ENCODE measurements at places on chromosomes 2 and 18.

GRCh38 chr2:41137031-41137430, 685.1 kb upstream of the SLC8A1 start:
- DNase-seq = no peak

DNA sequence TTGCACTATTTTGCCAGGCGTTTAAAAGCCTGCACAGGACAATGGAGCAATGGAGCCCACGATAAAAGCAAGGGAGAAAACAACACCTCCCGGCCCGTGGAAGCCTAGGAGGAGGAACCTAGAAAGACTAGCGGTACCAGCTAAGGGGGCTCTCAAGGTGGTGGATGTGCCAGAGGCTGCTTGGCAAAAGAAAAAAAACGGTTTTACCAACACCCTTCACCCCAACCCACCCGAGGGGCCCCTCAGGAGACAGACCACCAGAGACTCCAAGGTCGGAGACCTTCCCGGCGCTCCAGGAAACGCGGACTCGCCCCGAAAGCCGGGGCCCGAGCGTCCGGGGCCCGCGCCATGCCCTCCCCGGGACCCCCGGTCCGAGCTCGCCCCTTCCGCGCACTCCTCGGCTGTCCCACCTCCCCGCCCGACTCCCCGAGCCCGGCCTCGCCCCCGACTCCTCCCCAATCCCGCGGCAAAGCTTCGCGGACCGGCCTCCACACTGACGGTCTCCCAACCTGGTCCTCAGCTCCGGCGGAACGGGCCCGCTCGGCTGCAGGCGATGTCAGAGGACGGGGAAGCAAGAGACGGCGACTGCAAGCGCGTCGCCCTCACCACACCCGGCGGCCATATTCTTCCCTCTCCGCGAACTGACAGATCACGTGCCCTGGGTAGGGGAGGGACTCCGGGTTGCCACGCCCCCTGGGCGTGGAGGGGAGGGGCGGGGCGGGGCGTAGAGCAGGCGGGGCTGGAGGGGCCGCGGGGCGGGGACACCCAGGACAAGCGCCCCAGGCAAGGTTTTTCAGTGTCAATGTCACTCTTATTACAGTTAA, at the start of gene KIDINS220:
TSS of gene KIDINS220 (minus strand) at position 643 of the 824 bp plus-strand sequence. CDS start 10,520 bp downstream, outside the sequence.
- peak; percentile 70 for DNase-seq

- DNase-seq = no peak
These were observed 287.5 kb downstream of the OSR1 start for GRCh38 chr2:19070886-19071285.

DNA sequence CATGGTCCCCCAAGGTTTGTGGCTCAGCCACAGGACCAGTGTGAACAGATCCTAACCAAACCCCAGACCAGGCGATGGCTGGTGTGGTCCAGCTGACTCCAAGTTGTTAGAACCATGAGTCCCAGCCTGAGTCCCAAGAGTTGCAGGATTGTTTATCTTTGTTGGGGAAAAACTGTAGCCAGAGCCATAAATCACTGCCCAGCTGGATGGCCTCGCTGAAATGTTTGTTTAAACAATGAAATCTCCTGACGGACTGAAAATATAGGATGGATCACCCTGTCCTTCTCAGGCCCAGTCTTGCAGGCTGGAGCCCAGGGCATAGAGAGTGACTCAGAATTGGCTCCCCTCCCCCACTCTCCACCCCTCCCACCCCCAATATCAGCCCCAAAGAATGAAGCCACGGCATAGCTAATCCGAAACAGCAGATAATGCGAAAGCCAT, 36.4 kb downstream of the PKDCC start:
- DNase-seq = no peak

GRCh38 chr2:237591141-237591881, 777 bp upstream of the RAB17 start:
- DNase-seq = no peak
